Stimulated activated CD4-positive, alpha-beta T cell treated with anti-CD3 and anti-CD28 coated beads, TNF-alpha, amount 100 ng/mL, for 1 hour (primary cell): ENCODE measurements at places on chromosomes 7 and 10.

DNA sequence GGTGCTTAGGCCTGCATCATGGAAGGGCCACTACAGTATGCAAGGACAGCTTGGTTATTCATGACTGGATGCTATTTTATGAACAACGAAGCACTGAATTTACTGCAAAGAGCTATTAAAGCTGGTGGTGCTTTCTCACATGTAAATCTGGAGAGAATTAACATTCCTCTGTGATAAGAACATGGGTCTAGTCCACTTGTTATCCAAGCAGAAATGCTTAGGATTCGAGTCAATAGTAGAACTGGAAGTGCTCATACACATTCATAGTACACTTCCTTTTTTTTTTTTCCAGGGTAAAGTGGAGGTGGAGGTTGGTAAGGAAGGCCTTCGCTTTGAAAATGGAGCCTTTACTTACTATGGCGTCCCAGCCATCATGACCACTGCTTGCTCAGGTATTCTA, 35.0 kb downstream of the CNNM1 start:
- DNase-seq, result no peak

- DNase-seq, result no peak
Measured at GRCh38 chr7:45869426-45869825, 3.5 kb downstream of the CCDC201 start.

DNA sequence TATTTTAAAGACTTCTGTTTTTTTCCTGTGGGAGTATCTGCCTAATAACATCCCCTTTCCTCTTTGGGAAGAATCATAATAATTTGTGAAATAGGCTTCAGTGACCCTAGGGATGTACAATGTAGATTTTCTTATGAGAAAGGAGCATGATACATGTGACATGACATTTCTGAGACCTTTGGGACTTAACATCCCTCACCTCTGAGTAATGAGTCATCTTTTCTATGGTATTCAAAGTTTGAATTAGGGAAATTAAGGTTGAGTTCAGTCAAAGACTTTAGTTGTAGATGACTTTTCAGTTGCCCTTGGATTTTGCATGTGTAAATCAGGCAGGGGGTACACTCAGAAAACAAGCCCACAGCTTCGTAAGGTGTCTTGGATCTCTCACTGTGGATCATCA, 14.3 kb downstream of the GRK5 start:
- DNase-seq, result no peak

DNA sequence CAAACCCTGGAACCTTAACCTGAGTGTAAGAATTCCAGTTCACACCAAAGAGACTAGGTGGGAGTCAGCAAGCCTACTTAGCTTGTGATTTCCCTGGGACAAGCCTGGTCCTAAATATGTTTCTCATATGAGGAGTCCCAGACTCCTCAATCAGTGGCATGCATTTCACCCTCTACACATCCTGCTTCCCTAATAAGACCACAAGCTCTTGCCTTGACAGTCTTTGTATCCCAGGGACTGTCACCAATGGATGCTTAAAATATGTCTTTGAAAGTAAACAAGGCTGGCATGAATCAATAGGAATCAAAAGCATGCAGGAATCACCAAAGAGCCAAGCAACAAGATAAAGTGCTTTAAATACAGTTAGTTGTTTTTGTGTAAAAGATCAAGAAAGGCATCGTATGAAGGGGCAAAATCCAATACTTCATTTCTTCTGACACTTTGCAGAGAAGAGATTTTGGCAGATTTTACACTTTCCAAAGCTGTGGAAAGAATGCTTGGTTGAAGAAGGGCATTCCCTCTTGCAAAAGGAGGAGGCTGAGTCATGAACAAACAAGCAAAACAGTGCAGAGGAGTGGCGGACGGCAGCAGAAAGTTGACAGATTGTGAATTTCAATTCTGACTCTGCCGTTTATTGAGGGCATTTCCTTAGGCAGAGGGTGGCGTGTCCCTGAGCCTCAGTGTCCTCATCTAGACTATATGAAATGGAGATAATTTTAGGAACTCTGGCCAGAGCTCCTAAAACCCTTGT, 8.5 kb upstream of the NFE2L3 start:
- no peak for DNase-seq

DNA sequence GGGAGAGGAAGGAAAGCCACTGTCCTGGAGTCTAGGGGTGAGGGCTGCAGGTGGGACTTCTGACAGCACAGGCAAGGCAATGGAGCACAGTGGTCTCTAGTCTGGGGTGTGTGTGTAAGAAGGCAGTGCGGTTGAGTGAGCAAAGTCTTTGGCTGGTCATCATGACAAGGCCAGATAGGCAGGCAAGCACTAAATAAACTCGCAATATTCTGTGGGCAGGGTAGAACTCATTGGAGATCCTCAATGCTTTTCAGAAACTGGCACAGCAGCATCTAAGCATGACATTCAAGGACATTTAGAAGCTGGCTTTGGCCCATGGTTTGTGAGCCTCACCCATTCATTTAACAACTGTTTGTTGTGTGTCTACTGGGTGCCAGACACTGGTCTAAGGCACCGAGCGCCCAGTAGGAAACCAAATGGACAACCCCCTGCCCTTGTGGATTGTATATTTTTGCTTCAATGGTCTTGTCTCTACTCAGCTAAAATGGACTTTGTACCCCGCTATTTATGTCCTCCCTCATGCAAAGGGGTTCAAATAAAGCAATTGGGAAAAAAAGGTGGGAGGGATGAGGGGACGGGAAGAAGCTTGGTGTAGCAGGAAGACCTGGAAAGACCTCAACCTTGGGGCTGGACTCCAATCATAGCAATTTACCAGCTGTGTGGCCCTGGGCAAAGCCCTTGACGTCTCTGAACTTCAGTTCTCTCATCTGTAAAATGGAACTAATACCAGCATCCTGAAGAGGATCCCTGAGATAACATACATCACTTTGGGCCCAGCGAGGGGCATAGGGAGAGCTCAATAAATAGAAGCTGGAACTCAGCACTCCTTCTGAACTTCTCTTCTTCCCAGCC, 116.0 kb downstream of the NEURL1 start:
- DNase-seq, result no peak
